ENCODE measurements at places on chromosomes 7 and 10.

DNA sequence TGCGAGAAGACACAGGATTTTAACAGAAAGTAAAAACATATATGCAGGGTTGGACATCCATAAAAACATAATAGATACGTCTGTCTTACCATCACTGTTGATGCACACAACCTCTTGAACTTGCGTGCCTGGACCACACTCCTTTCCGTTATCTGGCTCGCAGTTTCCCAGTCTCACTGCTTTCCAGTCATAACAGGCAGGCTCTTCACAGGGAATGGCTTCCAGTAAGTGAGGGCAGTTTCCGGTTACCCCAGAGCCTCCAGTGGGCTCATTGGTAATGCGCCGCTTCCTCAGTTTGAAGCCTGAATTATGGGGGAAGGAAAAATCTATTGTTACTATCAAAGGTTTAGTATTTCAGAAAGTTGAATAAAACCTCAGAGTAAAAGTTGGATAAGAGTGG lies 290.7 kb downstream of the THSD7A start:
- DNase-seq: no peak

DNA sequence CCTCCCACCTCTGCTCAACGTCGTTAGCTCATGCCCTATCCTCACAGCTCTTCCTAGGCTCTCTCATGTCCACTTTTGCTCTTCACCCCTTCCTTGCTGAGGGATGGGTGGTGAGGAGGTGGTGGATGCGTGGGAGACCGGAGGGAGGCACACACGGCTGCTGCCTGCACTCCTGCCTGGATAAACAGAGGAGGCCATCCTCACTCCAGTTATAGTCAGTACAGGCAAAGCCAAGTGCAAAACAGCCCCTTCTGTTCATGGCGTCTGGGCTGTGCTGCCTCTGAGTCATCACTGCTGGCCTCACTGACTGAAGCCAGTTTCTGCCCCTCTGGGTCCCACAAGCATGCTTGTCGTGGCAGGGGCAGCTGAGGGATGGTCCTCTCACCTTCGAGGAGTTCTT lies 31.9 kb upstream of the LRRC4 start:
- no peak for DNase-seq

- no peak for DNase-seq
Observed at GRCh38 chr10:133000648-133001047, 58.3 kb upstream of the CFAP46 start.

DNA sequence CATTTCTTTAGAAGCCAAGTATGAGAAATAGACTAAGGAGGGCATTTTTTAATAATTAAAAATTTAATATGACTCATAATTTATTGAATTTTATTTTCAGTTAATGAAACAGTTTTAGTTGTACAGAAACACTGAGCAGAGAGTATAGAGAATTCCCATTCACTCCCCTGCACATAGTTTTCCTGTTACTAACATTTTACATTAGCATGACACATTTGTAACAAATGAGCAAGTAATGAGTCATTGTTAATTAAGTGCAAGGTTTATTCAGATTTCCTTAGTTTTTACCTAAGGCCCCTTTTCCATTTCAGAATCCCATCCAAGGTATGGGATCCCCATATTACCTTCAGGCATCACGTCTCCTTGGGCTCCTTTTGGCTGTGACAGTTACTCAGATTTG lies 271.5 kb upstream of the FZD8 start:
- no peak for DNase-seq

- DNase-seq: no peak
Observed at GRCh38 chr7:50664937-50665336, 99.7 kb upstream of the DDC start.

DNA sequence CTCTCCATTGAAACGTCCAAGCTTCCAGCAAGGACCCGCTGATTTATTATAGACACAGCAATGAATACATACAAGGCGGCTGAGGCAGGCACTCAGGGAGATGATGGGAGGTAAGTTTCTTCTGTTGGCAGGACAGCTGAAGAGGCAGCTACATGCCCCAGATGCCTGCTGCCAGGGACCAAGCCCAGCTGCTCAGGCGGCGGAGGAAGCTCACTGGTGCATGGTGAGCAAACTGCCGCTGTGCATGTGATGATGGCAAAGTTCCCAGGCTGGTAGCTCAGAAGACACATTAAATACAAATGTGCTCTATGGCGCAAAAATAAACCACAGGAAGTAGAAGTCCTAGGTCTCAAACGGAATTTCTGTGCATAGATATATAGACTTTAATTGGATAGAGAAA lies 2.3 kb downstream of the DNTT start:
- peak; percentile 7 for DNase-seq

- no peak for DNase-seq
Observed at GRCh38 chr10:35236739-35237138, 99.6 kb upstream of the CCNY start.

- DNase-seq: no peak
Observed at GRCh38 chr10:4354382-4354812, 471.6 kb upstream of the AKR1E2 start.

GRCh38 chr7:132475669-132476116 lies 100.6 kb downstream of the PLXNA4 start:
- no peak for DNase-seq

DNA sequence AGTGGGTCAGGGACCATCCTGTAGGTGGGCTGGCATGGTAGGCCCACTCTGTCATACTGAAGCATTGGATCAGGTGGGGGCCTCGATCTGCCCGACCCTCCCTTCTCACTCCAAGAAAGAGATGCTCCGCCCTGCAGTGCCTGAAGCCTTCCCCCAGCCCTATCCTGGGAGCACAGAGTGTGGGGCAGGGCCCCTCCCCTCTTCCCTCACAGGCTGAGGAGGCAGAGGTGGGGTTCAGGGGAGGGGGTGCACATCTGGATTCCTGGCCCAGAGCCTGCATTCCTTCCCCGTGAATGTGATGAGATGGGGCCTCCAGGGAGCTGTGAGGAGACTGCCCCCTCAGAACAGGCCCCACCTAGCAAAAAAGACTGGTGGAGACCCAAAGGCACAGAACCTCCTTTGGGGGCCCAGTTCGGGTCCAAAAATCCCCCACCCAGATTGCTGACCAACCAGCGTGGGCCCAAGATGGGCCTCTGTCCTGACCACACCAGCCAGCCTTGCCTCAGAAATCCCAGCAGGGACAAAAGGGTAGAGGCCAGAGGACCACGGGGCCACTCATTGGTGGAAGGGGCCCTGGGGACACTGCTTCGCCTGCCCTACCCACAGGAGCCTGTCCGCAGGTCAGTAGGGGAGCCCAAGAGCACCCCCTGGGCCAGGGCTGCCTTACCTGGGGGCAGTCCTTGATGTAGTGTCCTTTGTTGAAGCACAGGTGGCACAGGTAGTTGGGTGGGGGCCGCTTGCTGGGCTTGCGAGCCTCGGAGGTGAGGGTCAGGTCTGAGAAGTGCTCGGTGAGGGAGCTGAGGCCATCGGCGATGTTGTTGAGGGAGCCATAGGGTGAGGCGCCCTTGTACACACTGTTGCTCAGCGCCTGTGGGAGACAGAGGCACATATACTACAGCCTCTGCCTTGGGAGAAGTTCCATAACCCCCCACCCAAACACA lies 13.3 kb downstream of the ZCCHC24 start:
- no peak for DNase-seq
